Left cardiac atrium (tissue), 4 donors: ENCODE measurements at places on chromosomes 2 and 18. TPM values are rescaled to one million over a fixed set of nuclear protein-coding genes. Genes with fewer than 3 reads are reported as not detected.

TNFAIP6 gene
- 5.1 TPM for total RNA-seq

PLA2R1 gene
- total RNA-seq, result 4.2 TPM

OTX1 gene
- not detected for total RNA-seq

SPP2 gene
- total RNA-seq, result not detected

CPO gene
- total RNA-seq, result 0.50 TPM

GPR35 gene
- 1.1 TPM for total RNA-seq

FIGN gene
- total RNA-seq, result 7.3 TPM

CYP27A1 gene
- total RNA-seq, result 17.4 TPM

ANO7 gene
- 1.8 TPM for total RNA-seq

PSMA8 gene
- total RNA-seq, result not detected

TPO gene
- 9.7 TPM for total RNA-seq

KCNIP3 gene
- 2.6 TPM for total RNA-seq

PDCD1 gene
- total RNA-seq, result 1.5 TPM
